ENCODE measurements at places on chromosomes 2 and 18. TPM values are rescaled to one million over a fixed set of nuclear protein-coding genes. Genes with fewer than 3 reads are reported as not detected.

Gene DSC2
- total RNA-seq: not detected

Gene NDC80
- 51.3 TPM for total RNA-seq

Gene HOXD4
- not detected for total RNA-seq

Gene SLC9A4
- total RNA-seq: 0.20 TPM

Gene TMEM37
- total RNA-seq: not detected

Gene TLK1
- total RNA-seq: 89.5 TPM

Gene GDF7
- not detected for total RNA-seq

Gene STAM2
- total RNA-seq: 22.4 TPM

Gene MDH1
- total RNA-seq: 172 TPM

Gene SERPINB11
- not detected for total RNA-seq

Gene RUFY4
- 3.3 TPM for total RNA-seq

Gene EHD3
- 3.1 TPM for total RNA-seq

Gene CYB5A
- 37.8 TPM for total RNA-seq

Gene FOXD4L1
- 0.10 TPM for total RNA-seq

Gene IL36B
- not detected for total RNA-seq

Gene DSG4
- not detected for total RNA-seq

Gene FAP
- total RNA-seq: 0.76 TPM

Gene MC2R
- not detected for total RNA-seq

Gene FAM117B
- total RNA-seq: 4.6 TPM

Gene CYP27A1
- 0.17 TPM for total RNA-seq

Gene SERPINB10
- not detected for total RNA-seq

Gene TMEM131
- 38.0 TPM for total RNA-seq

Gene RHOB
- total RNA-seq: 4.2 TPM

Gene FAM161A
- total RNA-seq: 2.5 TPM

Gene OTOS
- total RNA-seq: not detected

Gene TWSG1
- 8.3 TPM for total RNA-seq

Gene ANKRD30BL
- total RNA-seq: not detected

Gene CNRIP1
- total RNA-seq: not detected

Gene CROCC2
- not detected for total RNA-seq

Gene TXNDC9
- 33.2 TPM for total RNA-seq

Gene CFAP53
- 0.61 TPM for total RNA-seq

Gene NYAP2
- total RNA-seq: not detected

Gene REEP1
- total RNA-seq: 0.10 TPM

Gene DAPL1
- total RNA-seq: not detected

Gene MC4R
- not detected for total RNA-seq

Gene TCF23
- 0.05 TPM for total RNA-seq

Gene HSBP1L1
- 12.0 TPM for total RNA-seq

Gene SERPINB12
- not detected for total RNA-seq

Gene DNER
- total RNA-seq: not detected

Gene BOLL
- not detected for total RNA-seq

Gene IL1RN
- 3.0 TPM for total RNA-seq

Gene EVX2
- total RNA-seq: not detected

Gene PNO1
- 16.0 TPM for total RNA-seq

Gene RALB
- 141 TPM for total RNA-seq

Gene LRATD1
- not detected for total RNA-seq

Gene GPAT2
- 9.8 TPM for total RNA-seq

Gene HOXD12
- total RNA-seq: not detected

Gene C2orf72
- total RNA-seq: 0.10 TPM

Gene CLASP1
- total RNA-seq: 68.8 TPM

Gene TXNL4A
- 125 TPM for total RNA-seq

Gene MOB1A
- 215 TPM for total RNA-seq

Gene ADGRF3
- 3.9 TPM for total RNA-seq

Gene PAX8
- 0.66 TPM for total RNA-seq
